ENCODE measurements at places on chromosomes 13 and 19.

GRCh38 chr13:23806874-23807526 is 82.2 kb downstream of the MIPEP start:
- DNase-seq, result no peak

DNA sequence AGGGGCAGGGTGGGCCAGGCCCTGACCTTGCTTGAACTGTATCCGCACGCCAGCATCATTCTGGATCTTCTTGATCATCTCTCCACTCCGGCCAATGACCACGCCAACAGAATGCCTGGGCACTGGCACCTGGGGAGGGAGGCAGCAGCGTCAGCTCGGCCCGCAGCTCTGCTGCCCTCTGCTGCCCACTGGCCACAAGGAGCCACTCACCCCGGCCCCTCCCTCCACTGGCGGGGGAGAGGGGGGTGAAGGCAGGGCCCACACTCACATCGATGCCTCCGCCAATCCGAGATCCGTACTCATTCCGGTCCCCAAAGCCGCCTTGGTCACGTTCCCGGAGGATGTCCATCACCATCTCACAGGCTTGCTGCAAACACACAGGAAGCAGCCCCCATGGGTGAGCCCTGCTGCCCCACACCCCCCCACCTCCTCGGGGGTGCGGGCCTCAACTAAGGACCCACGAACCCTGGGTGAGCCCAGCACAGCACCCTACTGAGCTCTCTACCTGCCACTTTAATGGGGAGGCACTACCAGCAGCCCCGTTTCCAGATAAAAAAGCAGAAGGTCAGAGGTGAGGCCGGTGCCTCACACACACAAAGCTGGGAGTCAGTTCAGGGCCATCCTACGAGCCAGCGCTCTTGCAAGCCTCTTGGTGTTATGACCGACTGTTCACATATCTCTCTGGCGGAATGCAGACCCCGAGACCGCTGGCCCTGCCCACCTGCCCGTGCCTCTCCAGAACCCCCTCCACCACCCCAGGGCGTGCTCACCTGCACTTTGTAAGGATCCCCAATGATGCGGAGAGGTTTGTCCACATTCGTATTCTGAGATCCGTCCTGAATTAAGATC is 6.7 kb downstream of the KHSRP start:
- DNase-seq, result no peak

GRCh38 chr19:58434217-58434616 is 5.7 kb downstream of the ZNF132 start:
- DNase-seq, result no peak

DNA sequence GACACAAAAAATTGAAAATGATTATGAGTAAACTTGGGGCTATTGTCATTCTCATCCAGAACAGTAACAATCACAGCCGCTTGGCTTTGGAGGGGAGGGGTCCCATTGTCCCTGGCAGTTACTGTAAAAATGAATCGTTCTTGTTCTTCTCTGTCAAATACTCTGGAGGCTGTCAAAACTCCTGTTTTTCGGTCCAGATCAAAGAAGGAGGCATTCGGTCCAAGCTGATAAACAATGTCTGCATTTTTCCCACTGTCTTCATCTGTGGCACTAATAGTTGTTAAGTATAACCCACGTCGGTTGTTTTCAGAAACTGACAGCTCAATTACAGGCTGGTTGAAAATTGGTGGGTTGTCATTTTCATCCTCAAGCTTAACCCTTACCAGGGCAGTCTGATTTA is 3.4 kb downstream of the PCDH9 start:
- no peak for DNase-seq

GRCh38 chr13:48214519-48215121 is 18.4 kb upstream of the ITM2B start:
- no peak for DNase-seq

GRCh38 chr13:50587115-50587514 is 256.4 kb downstream of the DLEU7 start:
- no peak for DNase-seq

GRCh38 chr13:34223984-34224383 is 406.0 kb downstream of the RFC3 start:
- no peak for DNase-seq

DNA sequence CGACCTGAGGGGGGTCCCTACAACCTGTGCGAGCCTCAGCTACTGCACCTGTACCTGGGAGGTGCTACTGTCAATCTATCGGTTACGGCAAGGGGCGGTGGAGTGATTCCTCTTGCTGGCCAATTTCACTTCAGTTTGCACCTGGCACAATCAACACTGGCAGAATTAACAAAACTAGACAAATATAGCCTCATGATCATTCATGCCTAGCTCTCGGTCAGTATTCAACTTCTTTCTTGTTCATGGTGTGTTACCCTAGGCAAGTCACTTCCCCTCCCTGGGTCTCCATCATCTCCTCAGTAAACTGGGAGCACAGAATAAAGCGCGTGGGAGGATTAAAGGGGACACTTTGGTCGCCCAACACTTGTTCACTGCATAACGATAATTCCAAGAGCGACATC is 618 bp downstream of the HAUS8 start:
- no peak for DNase-seq

GRCh38 chr13:112692104-112692503 is 2.3 kb downstream of the ATP11A start:
- no peak for DNase-seq

- no peak for DNase-seq
Measured at GRCh38 chr13:25116044-25116443, 20.1 kb downstream of the PABPC3 start.

GRCh38 chr19:55836340-55836739 is at the start of gene NLRP4:
Gene NLRP4, plus strand, starts transcription at chr19:55836540. Its CDS starts 15,541 bp downstream, at chr19:55852081.
- DNase-seq, result no peak

DNA sequence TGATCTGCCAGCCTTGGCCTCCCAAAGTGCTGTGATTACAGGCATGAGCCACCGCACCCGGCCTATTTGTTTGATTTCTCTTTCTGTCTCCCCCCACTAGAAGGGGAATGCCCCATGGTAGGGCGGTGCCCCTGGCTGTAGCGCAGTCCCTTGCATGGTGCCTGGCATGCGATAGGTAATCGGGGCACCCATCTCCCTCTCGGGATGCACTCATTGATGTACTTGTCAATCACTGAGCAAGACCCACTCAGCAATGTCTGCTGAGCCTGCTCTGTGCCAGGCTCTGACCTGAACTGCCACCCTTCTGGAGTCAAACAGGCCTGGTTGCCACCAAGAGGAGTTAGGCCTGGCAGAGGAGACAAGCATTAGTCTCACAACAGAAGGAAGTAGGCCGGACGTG is 19.8 kb downstream of the DNM2 start:
- no peak for DNase-seq

DNA sequence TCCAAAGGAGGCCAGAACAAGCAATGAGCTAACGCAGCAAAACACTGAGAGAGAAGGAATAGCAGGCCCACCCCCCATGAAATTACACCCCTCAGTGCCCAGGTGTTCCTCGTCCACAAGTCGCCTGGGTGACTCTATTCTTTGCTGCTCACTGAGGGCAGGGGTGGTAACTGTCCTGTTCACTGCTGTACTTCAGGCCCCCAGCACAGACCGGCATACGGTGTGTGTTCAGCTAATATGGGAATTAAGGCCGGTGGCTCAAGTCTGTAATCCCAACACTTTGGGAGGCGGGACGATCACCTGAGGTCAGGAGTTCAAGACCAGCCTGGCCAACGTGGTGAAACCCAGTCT is 31.9 kb downstream of the DHRS12 start:
- DNase-seq, result no peak

DNA sequence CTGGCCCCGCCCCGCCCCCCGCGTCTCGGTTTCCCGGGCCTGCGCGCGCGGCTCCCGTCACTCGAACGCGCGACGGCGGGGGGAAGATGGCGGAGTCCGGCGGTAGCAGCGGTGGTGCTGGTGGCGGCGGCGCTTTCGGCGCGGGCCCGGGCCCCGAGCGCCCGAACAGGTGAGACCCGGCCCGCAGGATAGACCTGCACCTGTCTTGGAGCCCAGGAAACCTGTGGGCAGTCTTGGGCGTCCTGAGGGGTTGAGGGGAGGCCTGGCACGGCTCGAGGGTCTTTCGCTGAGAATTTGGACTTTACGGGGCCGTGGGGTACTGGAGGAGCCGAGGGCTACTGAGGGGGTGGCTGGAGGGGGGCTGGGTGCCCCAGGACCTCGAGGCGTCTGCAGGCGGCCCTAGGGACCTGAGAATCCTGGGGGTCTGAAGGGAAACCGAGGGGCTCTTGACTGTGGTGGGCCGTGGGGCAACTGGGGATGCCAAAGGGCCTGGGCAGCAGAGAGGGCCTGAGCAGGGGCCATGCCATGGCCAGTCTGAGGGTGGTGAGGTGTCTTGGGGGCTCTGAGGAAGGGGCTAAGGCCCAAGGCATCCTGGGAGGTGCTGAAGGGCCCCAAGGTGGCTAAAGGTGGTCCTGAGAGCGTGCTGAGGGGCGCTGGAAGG is at the start of gene KLHL26:
TSS of gene KLHL26 (plus strand) at position 60 of the 661 bp plus-strand sequence. CDS start at position 87, 27 bp downstream.
- DNase-seq, result no peak

GRCh38 chr13:99600318-99600717 is 99.0 kb downstream of the TM9SF2 start:
- no peak for DNase-seq

DNA sequence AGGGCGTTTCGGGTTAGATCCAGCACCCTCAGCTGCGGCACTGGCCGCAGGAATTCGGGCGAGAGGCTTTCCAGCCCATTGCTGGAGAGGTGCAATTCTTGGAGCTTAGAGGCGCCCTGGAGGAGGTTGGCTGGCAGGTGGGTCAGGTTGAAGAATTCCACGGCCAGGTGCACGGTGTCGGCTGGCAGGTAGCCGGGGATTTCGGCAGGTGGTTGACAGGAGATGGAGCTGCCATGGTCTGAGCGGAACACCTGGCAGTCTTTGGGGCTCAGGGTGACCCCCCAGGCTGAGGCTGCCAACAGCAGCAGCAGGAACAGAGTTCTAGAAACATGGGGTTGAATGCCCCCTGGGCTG is 1.3 kb downstream of the LRG1 start:
- DNase-seq, result no peak

DNA sequence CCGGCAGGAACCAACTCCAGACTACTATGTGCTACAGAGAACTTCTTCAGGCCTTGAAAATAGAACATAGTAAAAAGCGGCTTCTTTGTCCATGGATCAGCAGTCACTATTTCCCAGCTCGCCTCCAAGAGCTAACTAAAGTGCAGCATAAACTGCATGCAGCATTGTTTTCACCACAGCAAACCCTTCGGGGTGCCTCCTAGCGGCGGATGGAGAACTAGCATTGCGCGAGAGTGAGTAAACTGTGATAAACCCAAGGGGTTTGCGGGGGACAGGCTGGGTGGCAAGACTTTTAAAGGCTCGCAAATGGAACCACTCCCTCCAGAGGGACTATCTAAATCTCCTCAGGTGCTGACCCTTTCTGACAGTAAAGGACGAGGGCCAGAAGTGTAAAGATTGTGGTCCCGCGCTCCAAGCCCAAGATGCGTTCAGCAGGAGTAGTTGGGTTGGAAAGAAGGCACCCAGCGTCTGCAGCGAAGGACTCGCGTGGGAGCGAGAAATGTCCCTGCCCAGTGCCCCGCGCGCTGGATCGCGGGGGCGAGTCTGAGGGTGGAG is 21.5 kb upstream of the SGCG start:
- no peak for DNase-seq

GRCh38 chr13:37484056-37484455 is 114.5 kb downstream of the POSTN start:
- no peak for DNase-seq

- peak; percentile 2 for DNase-seq
Measured at GRCh38 chr19:50266896-50267295, 62.3 kb downstream of the KCNC3 start.

DNA sequence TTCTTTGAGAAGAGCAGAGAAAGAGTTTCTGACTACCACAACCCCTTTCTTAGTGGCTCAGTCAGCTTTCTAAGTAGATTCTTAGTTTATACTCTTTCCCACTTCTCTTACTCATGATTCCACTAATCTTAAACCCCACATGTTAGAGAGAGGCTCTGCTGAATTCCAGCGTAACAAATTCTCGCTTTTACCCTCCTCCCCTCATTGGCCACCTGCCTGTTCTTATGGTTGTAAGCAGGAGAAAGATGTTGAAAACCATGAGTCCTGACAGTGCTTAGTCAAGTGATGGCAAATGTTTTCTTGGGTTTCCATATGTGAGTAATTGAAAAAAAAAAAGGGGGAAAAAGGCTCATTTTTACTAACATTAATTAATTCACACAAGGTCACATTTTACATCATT is 125.9 kb downstream of the ZDHHC20 start:
- no peak for DNase-seq

- DNase-seq, result no peak
Measured at GRCh38 chr19:38971672-38972071, 3.9 kb downstream of the FBXO17 start.

DNA sequence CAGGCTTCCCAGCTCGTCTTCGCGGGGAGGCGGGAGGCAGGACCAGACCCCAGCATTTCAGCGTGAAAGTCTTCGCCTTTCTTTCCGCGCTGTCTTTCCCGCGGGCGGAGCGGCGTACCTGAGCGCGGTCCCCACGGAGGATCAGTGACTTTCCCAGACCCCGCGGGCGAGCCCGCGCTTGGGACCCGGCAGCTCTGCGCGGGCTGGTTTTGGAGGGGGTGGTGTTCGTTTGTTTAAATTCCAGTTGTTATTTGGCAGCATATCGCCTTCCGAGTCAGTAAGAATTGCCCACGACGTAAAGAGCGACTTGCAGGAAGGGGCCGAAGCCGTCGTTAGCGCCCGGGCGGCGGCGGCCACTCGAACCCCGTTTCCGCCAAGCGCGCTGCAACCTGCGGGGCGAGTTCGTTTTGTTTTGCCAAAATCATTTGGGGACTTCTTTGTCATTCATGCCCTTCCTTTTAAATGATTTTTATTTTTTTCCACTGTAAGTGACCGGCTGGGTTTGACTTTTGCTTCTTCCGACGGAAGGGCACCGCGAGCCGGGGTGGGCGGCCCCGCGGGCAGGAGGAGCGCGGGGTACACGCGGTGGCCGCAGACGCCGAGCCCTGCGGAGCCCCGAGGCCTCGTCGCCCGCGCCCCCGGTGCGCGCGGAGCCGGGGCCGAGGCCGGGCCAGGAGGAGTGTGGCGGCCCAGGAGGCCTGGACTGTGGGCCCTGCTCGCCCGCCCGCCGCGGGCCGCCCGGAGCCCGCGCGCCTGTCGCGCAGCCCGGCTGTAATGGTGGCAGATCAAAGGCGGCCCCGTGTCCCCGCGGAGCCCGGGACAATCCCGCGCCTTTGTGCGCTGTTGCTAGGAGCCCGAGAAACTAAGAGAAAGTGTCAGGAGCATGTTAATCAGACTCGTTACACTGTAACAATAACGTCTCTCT is 75.9 kb downstream of the ZIC5 start:
- no peak for DNase-seq

- no peak for DNase-seq
Measured at GRCh38 chr13:100273552-100273951, 184.7 kb downstream of the PCCA start.

DNA sequence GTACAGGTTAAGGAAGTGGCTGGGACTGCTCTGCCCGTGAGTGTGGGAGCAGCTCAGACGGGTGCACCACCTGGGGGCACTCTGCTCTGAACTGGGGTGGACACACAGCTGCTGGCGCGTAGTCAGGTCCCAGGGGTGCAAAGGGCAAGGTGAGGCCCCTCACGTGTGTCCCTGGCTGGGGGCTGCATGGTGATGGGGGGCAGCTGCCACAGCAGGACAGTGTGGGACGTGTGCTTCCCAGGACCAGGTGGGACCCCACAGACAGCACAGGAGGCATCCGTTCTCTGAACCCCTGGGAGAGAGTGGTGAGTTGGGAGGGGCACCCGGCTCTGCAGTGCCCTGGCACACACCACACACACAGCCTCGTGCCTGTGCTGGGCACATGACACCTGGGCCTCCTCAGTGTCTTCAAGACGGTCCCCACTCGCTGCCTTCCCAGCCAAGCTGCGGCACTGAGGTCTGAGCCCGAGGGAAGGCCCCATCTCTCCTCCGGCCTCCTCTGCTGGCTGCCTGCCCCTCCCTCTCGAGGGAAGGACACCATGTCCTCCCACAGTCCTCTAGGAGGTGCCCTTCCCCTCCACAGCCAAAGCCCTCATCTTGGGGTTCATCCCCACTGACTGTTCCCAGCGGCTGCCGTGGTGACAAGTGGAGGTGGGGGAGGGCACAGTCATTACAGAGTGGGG is 24.7 kb downstream of the CILP2 start:
- DNase-seq, result peak; percentile 74

All from CD4-positive, alpha-beta T cell (primary cell).